ENCODE measurements at places on chromosomes 12 and 14.
A peak's percentile ranks its signal among the peaks of the same experiment; 100 is the strongest.

GRCh38 chr14:73457041-73457923 is 1.1 kb downstream of the NUMB start:
- peak; percentile 46 for DNase-seq

DNA sequence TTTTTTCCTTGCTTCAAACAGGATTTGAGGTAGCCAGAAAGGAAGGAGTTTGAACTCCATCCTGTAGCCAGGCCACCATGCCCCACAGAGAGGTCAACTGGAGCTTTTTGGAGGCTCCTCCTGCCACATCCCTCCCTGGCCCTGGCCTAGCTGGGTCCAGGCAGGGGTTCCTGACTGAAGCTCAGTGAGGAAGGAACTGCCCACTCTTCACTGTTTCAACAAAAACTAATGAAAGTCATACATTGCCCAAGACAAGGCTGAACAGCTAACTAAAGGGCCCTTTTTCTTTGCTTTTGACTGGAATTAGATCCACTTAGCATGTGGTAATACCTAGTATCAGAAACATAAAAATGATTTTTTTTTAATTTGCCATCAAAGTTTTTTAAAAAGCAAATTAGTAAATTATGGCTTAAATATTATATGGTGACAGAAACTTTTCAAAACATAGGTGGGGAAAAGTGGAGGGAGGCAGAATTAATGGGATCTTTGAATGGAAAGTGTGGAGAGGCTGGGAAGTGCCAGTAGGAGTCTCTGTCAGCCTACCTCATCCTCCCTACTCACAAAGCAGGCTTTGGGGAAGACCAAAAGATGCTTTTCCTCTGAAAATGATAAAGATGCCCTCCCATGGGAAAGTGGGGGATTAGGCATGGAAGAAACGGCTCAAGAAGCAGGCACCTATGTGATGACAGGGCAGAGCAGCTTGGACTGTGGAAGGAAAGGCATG is 22.0 kb downstream of the PLEK2 start:
- DNase-seq = no peak

DNA sequence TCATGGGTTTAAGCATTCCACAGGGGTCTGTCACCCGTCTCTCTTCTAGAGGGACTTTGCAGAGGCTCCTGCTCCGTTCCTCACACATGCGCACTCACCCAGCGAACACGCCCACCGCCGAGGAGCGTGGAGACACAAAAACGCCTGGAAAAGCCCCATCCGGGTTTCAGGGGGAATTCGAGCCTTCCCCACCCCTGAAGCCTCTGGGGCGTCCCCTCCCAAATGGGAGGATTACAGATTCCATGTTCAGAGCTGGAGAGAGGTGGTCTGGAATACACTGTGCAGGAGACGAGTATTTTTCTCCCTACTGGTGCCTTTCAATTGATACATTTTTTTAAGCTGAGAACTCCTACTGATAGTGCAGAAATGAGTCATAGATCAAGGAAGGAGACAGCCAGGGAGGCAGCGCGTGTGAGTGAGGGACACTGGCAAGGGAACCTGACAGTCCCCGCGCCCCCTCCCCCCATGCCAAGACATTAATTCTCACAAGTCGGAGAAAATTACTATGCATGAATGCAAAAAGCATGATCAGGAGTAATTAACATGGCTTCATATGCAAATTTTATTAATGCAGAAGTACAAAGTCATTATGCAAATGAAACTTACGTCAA is 36.9 kb downstream of the BCL11B start:
- DNase-seq = peak; percentile 90

DNA sequence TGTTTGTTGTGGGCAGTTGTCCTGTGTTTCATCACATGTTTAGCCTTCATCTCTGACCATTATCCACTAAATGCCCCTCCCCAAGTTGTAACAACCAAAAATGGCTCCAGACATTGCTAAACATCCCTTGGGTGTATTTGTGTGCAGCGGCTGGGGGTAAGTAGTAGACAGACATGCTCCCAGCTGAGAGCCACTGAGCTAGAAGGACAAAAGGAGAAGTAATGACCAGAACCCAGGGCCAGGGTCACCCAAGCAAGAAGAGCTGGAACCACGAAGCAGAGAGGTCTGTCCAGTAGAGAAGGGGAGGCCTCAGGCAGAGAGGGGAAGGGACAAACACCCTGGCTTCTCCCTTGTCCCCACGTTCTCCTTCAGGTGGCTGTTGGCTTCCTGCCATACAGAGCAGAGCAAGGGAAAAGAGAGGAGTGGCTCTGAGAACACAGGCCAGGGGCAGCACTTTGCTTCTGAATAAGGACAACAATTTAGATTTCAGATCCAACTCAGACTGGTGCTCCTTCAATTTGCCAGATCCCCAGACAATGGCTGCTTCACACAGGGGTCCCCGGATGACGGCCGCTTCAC is 55.2 kb downstream of the NDUFA12 start:
- no peak for DNase-seq

DNA sequence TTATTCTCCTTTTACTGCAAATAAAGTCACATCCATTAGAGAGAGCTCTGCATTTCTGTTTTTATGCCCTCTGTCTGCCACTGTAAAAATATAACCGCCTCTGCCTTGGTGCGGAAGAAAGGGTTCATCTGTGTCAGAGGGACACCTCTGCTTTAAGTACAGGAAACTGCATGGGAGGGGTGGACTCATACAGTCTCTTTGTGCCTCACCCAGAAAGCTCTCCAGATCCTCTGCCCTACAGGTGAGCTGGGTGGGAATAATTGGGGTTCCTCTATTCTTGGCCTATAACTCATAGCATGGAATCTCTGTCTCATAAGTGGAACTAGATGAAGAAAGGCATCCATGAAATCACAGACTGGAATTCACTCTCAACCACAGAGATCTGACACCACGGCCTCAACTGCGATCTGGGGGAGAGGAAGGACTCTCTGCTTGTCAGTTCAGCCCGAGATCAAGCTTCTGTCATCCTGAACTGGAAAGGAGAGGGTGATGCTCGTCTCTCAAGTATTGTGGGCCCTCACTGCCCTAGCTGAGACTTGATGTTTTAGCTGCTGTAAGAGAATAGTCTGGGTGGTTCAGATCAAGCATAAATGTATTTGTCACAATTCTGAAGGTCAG is 702.3 kb downstream of the TMEM121 start:
- no peak for DNase-seq

GRCh38 chr12:117039891-117040309 is 59.3 kb downstream of the TESC start:
- no peak for DNase-seq

DNA sequence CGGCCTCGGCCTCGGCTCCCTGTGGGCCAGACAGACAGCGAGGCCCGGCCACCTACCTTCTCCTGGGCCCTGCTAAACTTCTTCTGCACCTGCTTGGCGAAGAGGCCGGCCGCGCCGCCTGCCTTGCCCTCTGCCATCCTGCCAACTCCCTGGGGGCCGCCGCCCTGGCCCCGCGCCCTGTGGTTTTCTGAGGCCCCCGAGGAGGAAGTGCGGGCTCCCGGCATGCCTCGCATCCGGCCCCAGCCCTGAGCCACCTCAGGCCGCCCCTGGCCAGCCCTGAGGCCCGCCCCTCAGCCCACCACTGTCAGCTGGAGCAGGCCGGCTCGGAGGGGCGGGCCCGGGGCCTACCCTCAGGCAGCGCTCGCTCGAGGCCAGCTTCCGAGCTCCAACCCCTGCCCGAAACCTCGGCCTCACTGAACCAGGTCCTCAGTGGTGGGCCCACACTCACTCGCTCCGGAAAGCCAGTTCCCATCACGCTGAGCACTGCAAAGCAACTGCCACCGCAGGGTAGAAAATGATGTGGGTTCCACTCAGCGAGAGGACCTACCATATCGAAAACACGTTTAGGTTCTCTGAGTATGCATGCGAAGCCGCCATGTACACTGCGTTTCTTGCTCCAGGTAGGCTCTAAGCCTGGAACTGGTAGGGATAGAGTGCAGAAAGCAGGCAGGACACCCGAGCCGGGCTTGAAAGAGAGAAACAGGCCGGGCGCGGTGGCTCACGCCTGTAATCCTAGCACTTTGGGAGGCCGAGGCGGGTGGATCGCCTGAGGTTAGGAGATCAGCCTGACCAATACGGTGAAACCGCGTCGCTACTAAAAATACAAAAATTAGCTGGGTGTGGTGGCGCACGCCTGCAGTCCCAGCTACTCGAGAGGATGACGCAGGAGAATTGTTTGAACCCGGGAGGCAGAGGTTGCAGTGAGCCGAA is at the start of gene BIN2:
Gene BIN2, minus strand, starts transcription at position 209 of the 930 bp plus-strand sequence. Its CDS starts 72 bp downstream, at position 137.
- no peak for DNase-seq

- no peak for DNase-seq
Observed at GRCh38 chr12:111369496-111370220, 763 bp upstream of the PHETA1 start.

DNA sequence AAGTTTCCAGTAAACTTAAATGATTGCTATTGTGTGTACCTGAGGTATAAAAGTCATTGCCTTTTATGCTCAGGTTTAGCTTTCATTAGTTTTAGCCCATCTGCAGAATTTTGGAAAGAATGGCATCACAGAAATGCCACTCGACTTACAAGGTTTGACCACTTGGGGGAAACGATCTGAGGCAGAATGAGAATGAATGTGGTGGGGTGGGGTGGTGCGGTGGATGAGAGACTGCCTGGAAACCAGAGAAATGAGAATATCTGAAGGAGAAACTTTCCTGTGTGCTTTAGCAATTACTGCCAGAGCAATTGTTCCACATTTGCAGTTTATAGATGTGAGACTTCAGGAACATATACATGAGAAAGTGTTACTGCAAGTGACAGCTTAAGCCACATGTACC is 225.4 kb upstream of the PDE3A start:
- no peak for DNase-seq

- DNase-seq = no peak
Observed at GRCh38 chr12:126960709-126961108, 1306.3 kb upstream of the TMEM132C start.

- DNase-seq = no peak
Observed at GRCh38 chr14:70354204-70354603, 5.3 kb downstream of the COX16 start.

GRCh38 chr12:31724557-31724956 is 4.3 kb downstream of the AMN1 start:
- DNase-seq = no peak

DNA sequence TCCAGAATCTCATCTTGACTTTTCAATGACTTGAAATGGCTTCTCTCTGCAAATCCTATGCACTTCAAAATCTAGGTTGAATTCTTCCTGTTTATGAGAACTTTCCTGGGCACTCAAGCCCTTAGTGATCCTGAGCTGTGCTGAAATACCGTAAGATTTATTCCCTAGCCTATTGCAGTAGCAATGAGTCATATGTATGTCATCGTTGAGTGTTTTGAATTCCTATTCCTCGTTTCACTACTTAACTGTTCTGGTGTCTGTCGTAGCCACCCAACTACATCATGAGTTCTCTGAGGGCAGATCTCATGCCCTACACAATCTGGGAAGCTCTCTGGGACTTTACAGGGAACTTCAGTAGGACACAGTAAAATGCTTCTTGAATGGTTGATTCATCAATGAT is 190.8 kb upstream of the TMEM132C start:
- DNase-seq = peak; percentile 84

DNA sequence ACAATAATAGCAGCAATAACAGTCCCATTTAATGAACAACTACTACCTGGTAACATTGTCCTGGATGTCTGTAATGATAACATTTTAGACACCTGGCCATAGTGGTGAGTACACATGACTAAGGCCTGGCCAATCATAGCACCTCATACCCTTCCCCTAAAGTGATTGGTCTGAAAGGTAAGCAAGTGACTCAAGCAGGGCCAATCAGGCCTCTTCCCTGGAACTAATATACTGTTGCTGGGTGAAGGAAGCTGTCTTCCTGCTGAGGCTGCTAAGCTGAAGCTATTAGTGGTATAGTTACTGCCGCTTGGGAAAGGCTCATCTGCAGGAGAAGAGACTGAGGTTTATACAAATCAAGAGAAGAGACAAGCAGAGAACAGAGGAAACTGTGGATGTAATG is 18.7 kb upstream of the NOS1 start:
- no peak for DNase-seq

DNA sequence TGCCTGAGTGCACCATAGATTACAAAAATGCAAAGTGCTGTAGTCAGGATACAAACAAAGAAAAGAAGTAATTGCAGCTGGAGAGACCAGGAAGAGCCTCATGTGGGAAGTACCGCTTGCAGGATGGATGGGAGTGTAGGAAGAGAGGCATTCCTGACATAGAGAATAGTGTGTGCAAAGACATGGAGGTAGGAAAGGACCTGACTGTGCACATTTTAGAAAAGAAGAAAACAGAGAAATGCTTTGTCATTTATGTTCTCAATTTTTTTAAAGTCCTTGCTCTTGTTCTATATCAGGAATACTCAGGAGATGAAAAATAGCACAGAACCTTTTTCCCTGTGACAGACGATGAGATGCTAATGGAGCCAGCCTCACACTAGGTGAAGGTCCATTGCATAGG is 358.7 kb upstream of the TMPO start:
- DNase-seq = no peak

GRCh38 chr14:96247031-96247430 is 9.0 kb upstream of the BDKRB1 start:
- DNase-seq = no peak
